Substantia nigra (tissue), 51 donors: ENCODE measurements at places on chromosomes 12 and 14.

GRCh38 chr12:1629338-1630132 lies 504 bp downstream of the WNT5B start:
- no peak for DNase-seq

- DNase-seq = no peak
Measured at GRCh38 chr12:94618995-94619695, 31.2 kb downstream of the TMCC3 start.

DNA sequence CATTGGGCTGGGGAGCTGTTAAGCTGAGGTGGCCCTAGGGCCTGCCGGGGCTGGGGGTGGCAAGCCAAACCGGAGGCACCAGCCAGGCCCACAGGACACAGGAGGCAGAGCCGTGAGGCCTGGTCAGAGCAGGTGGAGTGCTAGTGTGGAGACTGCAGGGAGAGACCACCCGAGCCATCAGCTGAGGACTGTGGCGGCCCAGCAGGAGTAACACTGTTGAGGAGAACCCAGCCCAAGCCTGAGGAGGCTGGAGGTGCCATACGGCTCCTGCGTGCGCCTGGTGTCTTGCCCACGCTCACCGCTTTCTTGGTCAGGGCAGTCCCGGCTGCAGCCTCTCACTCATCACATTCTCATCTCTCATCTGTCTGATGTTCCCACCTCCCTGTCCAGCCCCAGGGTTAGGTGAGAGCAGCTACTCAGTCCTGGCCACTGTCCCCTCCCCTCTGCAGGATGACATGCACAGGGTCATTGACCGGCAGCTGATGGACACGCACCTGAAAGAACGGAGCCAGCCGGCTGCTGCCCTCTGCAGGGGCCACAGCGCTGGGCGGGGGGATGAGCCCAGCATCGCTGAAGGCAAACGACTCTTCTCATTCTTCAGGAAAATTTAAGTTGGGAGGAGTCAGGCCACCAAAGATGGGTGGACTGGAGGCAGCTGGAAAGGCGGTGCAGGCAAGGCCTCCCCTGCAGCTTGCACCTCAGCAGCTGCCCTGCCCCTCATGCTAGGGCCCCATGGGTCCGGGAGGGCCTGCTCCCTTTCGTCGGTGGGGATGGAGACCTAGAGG lies 23.8 kb downstream of the RAB35 start:
- DNase-seq = no peak

DNA sequence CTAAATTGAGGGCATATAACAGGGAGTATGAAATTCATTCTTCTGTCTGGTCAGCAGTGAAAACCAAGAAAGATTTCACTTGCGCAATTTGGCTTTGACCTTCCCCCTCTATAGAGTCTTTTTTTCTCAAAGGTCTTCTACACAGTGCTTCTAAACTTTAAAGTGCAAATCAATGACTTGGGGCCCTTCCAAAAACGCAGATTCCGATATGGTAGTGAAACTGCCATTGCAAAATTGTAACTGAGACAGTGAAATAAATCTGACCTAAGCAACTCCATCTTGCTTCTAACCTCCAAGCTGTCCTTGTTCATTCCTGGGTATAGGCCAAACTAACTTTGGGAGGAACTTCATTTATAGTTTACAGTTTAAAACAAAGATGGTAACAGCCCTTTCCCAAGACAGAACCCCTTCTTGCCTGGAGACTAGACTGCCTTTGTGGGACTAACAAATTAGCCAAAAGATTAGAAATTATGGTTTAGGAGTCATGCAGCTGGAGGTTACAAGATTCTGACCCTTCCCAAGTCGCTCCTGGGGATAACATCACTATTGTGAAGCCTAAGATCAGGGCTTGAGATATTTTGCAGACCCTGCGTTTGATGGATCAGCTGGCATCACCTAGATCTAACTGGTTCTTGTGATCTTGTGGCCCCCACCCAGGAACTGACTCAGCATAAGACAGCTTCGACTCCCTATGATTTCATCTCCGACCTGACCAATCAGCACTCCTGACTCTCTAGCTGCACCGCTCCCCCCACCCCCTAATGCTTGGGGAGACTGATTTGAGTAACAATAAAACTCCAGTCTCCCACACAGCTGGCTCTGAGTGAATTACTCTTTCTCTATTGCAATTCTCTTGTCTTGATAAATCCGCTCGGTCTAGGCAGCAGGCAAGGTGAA lies 5.0 kb downstream of the SLC25A21 start:
- no peak for DNase-seq

GRCh38 chr12:113144806-113145205 lies 4.7 kb upstream of the CFAP73 start:
- DNase-seq = no peak

- DNase-seq = no peak
Measured at GRCh38 chr14:89651805-89652204, 234.8 kb upstream of the FOXN3 start.

DNA sequence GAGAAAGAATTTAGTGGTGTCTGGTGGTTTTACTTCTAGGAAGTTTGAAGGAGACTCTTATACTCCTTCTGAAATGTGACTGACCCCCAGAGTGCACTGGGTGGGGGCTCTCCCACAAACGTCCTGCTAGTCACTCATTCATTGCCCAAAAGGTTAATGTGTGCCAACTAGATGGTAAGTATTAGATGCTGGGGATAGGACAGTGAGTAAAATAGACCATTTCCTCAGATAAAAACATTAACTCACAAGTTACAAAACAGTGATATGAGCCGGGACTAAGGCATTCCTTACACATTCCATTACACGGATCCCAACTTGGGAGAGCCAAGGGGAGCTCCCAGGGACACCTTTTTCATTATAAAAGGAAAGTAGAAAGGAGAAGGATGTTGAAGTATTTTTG lies 185.1 kb downstream of the ATXN7L3B start:
- no peak for DNase-seq

- DNase-seq = no peak
Measured at GRCh38 chr12:100962086-100962712, 167.6 kb downstream of the ANO4 start.

- no peak for DNase-seq
Measured at GRCh38 chr12:127590868-127591267, 676.1 kb upstream of the TMEM132C start.

- DNase-seq = no peak
Measured at GRCh38 chr12:49562233-49562632, 5.7 kb downstream of the MCRS1 start.

DNA sequence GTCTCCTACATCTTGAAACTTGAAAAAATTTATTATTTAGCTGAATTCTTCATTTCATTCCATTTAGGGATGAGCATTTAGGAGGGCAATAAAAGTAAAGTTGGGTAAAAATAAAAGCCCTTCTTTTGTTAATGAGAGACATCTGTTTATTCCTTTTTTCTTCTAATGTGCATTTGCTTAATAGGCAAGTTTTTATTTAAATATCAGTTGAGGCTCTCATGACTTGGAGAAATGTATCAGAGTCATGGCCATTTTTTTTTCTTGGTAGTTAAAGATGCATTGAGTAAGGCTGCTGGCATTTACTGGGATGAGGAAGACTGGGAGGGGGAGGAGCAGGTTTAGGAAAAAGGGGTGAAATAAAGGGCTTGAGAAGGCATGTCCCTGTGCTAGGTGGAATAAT lies 609.9 kb upstream of the TMEM132C start:
- DNase-seq = no peak

DNA sequence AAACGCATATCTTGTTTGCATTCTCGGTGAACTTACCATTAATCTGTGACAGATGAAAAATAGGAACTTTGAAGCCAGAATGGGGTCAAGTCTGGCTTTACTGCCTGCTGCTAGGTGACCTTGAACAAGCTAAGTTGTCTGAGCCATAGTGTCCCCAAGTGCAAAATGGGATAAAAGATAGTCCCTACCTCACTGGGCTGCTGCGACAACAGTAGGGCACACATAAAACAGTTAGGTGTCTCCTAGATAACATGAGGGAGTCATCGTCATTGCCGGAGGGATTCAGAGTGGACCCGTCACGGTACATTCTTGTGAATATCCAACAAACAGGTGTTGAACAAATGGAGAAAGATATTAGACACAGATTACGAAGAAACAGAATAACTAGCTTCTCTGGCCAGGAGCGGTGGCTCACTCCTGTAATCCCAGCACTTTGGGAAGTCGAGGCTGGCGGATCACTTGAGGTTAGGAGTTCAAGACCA lies 71.2 kb downstream of the NINJ2 start:
- no peak for DNase-seq

- DNase-seq = no peak
Measured at GRCh38 chr12:86349196-86349595, 93.0 kb upstream of the MGAT4C start.

GRCh38 chr14:104732931-104733681 lies 9.1 kb downstream of the ADSS1 start:
- DNase-seq = no peak

DNA sequence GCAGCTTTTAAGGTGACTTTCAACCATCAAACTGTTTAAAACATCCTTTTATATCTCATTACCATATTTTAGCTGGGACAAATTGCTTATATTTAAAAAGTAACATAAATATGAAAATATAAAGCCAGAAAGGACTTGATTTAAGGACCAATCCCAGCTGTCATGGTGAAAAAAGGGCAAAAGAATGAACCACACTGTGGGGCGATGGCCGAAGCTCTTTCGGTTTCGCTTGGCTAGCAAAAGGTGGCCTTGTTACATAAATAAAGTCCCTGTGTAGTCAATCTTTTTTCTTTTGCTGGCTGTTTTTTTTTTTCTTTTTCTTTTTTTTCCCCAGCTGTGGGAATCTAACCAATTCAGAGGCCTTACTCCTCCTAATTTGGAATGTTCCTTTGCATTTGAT lies 50.9 kb downstream of the FBXO33 start:
- DNase-seq = no peak

DNA sequence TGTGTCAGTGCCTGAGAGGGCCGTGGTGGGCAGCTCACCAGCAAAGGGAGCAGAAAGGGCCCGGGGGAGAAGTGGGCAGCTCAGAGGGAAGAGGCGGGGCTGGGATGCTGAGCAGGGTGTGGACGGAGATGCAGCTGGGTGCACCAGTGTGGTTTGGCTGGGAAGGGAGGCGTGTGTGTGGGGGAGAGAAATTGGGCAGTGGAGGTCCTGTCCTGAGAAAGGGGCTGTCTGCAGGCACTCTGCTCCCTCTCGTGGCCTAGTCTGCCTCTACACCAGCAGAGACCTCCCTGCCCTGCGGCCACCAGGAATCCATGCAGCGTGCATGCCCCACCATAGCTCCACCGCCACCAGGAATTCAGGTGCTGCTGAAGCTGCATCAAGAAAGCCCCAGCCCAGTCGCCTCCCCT lies 6.4 kb downstream of the TMEM121 start:
- no peak for DNase-seq

DNA sequence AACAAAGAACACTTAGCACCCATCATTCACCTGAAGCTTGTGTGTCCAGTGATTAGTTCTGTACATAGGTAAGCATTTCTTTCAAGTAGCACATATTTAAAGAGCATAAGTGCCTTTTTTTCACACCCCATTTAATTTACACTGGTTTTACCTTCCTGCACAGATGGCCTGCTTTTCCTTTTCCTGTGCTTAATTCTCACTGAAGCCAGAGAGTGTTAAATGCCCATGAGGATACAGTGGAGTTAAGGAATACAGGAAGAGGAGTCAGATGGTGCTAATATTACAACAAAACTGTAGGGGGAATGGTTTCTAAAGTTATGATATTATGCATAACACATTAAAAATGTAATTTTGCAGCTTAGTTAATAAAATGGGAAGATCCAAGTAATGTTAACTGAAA lies 31.0 kb upstream of the SLC38A1 start:
- no peak for DNase-seq

GRCh38 chr12:3990501-3991280 lies 117.5 kb upstream of the PARP11 start:
- no peak for DNase-seq

DNA sequence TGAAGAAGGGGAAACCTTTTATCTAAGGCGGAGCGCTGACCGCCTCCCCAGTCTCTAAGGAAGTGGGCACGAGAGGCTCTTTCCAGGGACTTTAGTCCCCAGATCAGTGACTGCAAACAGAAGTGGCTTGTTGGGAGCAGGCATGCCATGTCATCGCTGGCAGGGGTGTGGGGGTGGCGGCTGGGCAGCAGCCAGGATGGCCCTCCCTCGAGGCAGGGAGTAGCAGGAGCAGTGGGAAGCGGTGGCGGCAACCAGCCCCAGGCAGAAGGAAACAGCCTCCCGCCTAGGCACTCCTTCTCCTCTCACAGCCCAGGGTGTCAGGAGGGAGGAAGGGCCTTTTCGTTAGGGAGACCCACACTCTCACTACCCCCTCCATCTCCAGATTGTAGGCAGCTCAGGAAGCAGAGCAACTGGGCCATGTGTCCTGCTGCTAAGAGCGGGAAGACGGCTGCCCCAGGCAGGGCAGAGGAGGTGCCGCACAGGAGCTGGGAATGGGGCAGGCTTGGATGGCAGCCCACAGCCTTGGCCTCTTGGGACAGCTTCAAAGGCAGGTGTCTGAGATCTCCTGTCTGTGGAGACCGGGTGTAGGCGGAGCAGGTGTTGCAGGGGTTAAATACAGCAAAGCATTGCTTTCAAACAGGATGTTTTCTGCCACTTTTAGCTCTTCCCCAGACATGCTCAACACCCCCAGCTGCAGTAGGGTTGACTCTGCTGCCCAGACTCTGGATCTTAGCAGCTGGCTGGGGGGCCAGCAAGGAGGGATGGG lies 21.8 kb downstream of the VDR start:
- DNase-seq = no peak

DNA sequence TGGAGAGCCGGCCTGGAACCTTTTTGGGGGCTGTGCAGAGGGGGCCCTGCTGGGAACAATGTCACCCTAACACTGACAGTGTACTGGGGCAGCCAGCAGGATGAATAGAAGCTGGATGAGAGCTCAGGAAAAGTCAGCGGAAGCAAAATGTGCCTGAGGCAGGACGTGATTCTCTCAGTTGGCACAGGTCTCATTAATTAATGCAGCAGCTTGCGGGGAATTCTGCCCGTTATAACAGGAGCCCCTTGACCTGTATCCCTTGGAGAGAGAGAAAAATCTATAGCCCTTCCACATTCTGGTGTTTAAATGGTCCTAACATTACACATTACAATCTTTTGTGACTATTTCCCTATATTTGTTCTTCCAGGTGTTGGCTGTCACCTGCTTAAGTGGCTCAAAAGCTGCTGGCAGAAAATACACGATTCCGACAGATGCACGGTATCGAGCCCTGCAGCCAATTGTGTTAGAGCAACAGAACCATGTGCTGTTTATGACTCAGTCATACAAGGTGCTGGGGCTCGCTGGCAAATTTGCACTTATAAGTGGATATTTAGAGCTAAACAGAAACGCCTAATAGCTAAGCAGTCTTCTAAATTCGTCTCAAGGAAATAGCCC lies 854.7 kb downstream of the AACS start:
- no peak for DNase-seq

- DNase-seq = no peak
Measured at GRCh38 chr14:61438860-61439765, 117.7 kb downstream of the PRKCH start.

- no peak for DNase-seq
Measured at GRCh38 chr14:99325016-99325415, 53.0 kb upstream of the BCL11B start.
